ENCODE measurements at places on chromosomes 5 and 9.
A peak's percentile ranks its signal among the peaks of the same experiment; 100 is the strongest.

GRCh38 chr5:166772770-166773169 is 1518.7 kb upstream of the WWC1 start:
- no peak for DNase-seq

- no peak for DNase-seq
Measured at GRCh38 chr5:56686337-56687195, 128.8 kb upstream of the MAP3K1 start.

DNA sequence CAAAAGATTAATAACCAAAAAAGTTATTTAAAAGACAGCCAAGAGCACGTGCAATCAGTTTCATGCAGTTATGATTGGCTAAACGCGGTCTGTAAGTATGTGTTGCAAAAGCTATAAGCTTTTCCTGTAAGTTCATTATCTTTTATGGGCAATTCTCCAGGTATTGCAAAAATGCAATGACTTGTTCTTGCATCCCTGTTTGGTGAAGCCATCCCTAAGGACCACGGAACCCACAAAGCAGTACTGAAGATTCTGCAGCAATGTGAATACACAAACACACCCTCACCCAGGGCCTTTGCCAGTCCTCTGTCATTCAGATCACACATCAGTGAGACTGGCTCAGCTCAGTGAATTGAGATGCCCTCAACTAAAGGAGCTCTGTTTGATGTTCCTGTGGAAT is 11.4 kb downstream of the GCNT4 start:
- no peak for DNase-seq

DNA sequence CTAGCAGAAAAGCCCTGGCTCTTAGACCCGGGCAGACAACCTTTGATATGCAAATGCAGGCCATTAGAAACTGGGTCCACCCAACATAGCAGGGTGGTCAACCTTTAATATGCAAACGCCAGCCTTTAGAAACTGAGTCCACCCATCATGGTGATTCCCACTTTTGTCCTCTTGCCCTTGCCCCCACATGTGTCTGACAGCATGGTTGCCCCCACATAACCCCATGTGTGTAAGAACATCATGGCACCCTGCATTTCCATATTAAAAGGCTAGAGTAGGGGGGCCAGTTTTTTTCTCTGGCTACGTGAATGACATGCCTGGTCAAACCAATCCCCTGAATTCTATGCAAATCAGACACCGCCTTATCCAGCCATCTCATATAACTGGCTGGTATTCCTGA is 273.2 kb upstream of the PRDM9 start:
- DNase-seq, result no peak

DNA sequence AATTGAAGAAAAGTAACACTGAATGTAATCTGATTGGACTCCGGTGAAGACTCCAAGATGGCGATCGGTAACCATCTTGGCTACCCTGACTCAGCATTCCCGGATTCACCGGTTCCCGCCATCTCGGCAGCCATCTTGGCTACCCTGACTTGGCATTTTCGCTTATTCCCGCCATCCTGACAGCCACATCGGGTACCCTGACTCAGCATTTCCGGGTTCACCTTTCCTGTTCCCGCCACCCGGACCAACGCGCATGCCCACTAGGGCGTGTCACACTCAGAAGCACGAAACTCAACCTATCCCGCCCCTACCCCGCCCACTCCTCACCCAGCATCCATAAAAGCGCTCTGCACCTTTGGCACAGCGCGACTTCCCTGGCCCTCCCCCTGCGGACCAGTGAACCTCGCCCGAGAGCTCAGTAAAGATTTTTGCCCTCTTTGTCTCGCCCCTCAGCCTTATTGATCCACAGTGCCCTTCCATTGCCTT is 17.2 kb downstream of the SPTLC1 start:
- DNase-seq, result peak; percentile 19

DNA sequence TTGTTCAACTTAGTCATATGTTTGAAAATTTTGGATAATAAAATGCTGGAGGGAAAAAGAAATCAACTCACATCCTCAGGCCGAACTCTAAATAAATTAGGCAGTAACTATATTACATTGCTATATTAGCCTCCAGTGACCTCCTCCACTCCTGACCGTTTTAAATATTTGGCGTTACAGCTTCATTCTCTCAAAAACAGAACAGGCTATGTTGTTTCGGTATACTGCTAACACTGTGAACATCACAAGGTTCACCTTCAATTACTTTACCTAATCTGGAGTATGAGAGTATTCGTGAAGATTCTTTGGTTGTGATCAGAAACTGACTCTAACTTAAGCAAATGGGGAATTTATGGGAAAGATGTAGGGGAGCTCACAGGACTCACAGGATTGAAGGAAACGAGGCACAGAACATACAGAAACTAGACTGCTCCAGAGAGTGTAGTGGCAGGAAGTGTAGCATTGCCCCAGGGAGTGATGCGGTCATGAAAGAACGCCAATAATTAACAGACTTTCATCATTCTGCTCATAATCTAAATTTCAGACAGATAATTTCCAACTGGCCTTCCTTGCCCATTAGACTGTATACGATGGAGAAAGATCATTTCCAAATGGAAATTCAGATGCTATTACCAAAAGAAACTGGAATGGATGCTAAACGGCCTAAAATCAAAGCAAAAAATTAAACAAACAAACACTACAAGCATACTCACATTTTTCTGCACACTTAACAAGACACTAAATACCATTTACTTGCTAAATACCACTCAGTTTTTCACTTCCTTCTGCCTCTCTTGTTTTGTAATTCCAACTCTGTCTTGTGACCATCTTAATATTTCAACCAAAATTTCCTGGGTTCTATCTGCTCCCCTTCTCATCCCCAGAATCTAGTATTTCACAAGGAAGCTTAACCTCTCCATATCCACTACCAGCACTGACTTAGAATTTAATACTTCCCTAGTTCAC is 110.1 kb upstream of the LPAR1 start:
- no peak for DNase-seq

- no peak for DNase-seq
Measured at GRCh38 chr5:173664154-173664526, 47.7 kb upstream of the BOD1 start.

DNA sequence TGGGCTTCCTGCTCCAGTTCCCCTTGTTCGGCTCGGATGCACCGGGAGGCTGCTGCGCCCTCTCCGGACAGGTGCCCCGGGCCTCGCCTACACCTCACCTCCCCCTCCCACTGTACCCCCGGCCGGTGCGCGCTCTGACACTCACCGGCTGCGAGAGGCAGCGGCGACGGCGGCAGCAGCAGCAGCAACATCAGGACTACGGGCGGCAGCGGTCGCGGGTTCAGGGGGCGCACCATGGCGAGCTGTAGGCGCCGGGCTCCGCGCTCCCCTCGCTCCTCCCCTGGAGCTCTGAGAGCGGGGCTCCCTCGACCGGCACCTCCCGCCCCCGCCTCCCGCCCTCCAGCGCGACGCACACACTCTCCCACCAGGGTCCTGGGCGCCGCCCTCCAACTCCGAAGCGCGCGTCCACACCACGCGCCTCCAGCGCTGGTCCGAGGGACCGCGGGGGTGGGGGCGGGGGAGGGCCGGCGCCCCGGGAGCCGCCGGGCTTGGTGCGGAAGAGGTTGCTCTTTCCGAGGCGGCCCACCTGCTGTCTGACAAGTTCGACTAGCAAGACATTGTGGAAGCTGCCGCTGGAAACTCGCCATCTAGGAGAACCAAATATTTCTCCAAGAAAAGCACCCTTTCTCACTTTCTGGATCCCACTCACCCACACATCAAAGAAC is at the start of gene GFRA3:
Gene GFRA3, minus strand, starts transcription at position 433 of the 665 bp plus-strand sequence. Its CDS starts 197 bp downstream, at position 236.
- no peak for DNase-seq

DNA sequence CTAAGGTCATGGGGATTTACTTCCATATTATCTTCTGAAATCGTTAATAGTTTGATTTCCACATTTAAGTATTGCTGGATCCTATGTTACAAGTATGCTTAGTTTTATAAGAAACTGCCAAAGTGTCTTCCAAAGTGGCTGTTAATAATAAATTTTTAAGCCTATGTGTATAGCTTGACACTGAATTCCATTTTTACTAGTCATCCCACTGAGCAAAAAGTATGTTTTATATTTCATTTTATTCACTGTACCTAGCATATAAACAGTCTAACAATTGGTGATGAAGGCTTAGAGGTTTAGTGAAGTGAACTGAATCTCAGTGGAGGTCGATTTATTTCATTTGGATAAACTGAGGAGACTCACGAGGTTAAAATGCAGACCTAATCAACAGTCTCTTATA is 174.6 kb downstream of the ADAMTS6 start:
- no peak for DNase-seq

GRCh38 chr5:97100476-97100875 is 41.9 kb downstream of the LIX1 start:
- no peak for DNase-seq

Measured in T-helper 2 cell (primary cell).